ENCODE measurements at places on chromosomes 7 and 10. TPM values are rescaled to one million over a fixed set of nuclear protein-coding genes. Genes with fewer than 3 reads are reported as not detected.

ELFN1 gene
- 1.2 TPM for total RNA-seq

NEUROG3 gene
- total RNA-seq: not detected

PRKCQ gene
- 0.75 TPM for total RNA-seq

CPA5 gene
- not detected for total RNA-seq

PIK3CG gene
- total RNA-seq: 7.2 TPM

FAM25C gene
- not detected for total RNA-seq

All from endothelial cell of coronary artery (primary cell).